Stimulated activated CD8-positive, alpha-beta memory T cell treated with anti-CD3 and anti-CD28 coated beads, Interleukin-12 subunit alpha, Interleukin-12 subunit beta, amount 100 ng/mL, for 4 hours (primary cell): ENCODE measurements at places on chromosomes 1 and 21.

DNA sequence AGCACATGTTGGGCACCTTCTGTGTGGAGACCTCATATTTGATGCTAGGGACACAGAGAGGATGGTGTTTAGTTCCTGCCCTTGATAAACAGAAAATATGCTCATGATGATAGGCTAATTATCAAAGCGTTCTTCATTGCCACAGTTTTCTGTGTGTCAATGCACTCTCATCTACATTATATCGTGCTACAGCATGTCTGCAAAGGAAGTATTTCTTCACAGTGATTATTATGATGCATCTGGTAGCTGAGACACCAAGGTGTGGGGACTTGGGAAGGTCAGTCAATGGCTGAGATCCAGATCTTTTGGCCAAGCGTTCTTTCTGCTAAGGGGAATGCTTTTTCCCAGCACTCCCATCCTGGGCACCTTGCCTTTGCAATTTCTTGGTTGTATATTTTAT lies 321.2 kb downstream of the PBX1 start:
- DNase-seq = no peak

GRCh38 chr1:38827318-38827717 lies 32.3 kb downstream of the RRAGC start:
- no peak for DNase-seq

- no peak for DNase-seq
Observed at GRCh38 chr1:35475856-35476674, 81.1 kb downstream of the KIAA0319L start.

GRCh38 chr1:44144962-44145756 lies 3.7 kb upstream of the KLF18 start:
- no peak for DNase-seq

- no peak for DNase-seq
Observed at GRCh38 chr1:17232759-17233661, 15.9 kb upstream of the PADI3 start.

GRCh38 chr1:204988196-204988595 lies 54.8 kb upstream of the CNTN2 start:
- DNase-seq = no peak

DNA sequence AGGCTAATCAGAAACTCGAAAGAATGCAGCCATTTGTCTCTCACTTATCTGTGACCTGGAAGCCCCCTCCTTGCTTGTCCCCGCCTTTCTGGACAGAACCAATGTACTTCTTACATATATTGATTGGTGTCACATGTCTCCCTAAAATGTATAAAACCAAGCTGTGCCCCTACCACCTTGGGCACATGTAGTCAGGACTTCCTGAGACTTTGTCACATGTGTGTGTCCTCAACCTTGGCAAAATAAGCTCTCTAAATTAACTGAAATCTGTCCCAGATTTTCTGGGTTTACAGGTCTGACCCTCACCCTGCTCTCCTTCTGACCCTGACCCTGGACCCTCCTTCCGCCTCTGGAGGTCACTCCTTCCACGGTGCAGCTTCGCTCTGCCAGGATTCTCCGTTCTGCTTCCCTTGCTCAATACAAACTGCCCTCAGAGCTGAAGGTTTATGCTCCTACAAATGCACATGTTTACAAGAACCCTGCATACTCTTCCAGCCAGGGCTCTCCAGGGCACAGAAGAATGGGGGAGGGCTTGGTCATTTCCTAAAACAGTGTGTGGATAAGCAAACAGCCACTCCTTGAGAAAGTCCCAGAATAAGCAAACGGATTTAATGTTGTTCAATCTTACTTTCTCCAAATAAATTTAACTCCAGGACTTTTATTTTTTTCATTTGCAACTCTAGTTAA lies 160.5 kb downstream of the ACTL8 start:
- DNase-seq = no peak

GRCh38 chr1:109490029-109490933 lies 3.6 kb upstream of the CYB561D1 start:
- peak; percentile 56 for DNase-seq

GRCh38 chr1:187733232-187733631 lies 904.5 kb downstream of the PLA2G4A start:
- no peak for DNase-seq

GRCh38 chr21:36509973-36510664 lies 30.2 kb upstream of the CLDN14 start:
- no peak for DNase-seq

DNA sequence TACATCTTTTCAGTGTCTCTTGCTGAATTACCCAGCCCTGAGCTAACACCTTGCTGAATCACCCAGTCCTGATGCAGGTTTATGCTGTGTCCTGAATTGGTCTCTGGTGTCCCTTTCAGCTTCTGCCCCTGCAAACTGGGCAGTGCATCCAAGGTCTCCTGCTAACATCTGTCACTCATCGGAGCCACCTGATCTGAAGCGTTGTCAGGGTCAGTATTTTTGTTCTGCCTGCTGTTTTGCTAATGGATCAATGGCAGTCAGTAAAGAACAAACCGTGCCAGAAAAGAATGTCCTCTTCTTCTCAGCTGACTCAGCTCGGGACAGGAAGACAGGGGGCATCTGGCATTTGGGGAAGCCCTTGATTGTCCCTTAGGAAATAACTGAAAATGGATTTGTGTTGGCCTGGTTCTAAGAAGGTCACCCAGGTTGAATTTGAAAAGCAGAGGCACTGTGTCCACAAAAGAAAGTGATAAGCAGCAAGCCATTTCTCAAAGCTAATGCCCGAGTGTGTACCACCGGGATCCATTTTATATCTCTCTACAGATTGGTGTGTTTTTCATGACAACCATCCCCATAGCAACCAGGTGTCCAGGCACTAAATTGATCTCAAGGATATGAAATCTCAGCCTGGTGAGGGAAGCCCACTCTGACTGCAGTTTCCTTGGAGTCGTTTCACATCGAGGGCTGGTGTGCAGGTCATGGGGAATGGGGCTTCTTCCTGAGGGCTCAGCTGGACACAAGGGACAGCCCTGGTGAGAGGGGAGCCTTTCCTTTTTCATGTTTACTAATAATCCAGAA lies 109.7 kb upstream of the IRF2BP2 start:
- no peak for DNase-seq

DNA sequence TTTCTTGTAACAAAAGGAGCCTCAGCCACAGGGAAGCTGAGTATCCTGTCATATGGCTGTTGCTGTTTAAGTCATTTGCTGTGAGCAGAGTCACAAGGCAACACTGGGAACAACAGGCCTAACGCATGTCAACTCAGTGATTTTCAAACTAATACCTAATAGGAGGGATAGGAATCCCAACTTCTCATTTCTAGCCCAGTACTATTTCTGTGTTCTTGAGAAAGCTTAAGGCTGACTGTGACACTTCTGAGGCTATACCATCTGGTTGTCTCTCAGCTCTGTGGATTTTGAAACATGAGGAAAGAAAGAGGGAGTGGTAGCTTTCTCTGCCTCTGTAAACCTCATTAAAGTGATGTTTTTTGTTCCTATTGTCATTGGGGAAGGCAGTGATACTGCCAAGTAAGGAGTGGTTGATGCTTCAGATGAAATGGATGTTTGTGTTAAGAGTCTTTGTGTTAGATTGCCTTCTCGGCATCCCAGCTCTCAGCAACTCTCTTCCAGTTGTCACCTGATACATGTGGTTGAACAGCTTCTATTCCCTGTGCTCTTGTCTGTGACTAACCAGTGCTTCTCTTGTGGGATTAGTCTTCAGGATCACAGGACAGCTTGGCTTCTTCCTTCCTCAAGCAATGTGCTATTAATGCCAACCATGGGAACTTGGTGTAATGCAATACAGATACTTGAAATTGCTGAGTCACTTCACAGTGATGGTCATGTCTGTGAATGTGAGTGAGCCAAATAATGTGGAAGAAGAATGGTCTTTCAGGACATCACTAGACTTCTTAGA lies 166.8 kb upstream of the IVNS1ABP start:
- DNase-seq = no peak

DNA sequence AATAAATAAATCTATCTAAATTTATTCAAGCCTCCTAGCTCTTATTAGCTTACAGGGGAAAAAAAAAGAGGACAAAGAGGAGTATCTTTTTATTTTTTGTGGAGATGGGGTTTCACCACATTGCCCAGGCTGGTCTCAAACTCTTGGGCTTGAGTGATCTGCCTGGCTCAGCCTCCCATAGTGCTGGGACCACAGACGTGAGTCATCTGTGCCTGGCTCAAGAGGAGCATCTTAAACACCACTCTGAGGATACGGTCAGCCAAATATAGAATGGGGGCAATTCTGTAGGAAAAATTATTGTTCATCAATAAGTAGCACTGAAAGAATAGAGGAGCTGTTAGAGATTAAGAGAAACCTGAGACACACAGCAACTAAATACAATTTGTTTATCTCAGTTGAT lies 24.1 kb downstream of the SLC45A3 start:
- DNase-seq = no peak

- no peak for DNase-seq
Observed at GRCh38 chr1:76471536-76471935, 395.7 kb upstream of the ST6GALNAC5 start.

- DNase-seq = no peak
Observed at GRCh38 chr1:34763142-34763781, 3.7 kb downstream of the GJB4 start.

DNA sequence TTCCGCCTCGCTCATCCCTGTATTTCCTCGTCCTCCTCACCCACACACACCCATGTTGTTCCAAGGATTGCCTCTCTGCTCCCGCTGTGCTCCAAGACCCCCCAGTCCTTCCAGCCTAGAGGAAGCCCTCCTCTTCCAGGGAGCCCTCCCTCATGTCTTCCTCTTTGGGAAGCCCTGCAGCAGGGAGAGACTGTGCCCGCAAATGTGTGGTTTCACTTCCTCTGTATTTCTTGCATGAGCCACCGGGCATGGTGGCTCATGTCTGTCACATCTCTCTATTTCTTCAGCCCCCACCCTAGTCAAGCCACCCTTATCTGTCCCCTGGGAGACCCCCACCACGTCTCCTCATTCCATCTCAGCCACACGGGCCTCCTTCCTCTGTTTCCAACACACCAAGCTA lies 57.5 kb upstream of the PAX7 start:
- DNase-seq = no peak

GRCh38 chr1:215001419-215002021 lies 81.0 kb upstream of the KCNK2 start:
- DNase-seq = no peak

DNA sequence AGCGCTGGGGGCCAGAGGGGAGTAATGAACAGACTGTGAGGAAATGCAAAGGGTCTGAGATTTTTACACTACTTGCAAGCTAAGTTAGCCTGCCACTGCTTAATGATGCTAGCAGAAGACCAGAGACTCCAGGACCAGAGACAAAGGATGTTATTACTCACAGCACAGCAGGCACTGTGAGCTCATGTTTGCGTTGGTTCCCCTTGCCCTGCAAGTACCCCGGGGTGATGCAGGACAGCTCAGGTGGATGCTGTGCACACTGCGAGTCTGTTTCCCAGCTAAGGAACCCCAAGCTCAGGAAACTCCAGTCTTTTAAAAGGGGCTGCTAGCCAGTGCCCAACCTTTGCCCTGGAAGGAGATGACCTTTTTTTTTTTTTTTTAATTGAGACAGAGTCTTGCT lies 1.2 kb downstream of the FHAD1 start:
- no peak for DNase-seq

DNA sequence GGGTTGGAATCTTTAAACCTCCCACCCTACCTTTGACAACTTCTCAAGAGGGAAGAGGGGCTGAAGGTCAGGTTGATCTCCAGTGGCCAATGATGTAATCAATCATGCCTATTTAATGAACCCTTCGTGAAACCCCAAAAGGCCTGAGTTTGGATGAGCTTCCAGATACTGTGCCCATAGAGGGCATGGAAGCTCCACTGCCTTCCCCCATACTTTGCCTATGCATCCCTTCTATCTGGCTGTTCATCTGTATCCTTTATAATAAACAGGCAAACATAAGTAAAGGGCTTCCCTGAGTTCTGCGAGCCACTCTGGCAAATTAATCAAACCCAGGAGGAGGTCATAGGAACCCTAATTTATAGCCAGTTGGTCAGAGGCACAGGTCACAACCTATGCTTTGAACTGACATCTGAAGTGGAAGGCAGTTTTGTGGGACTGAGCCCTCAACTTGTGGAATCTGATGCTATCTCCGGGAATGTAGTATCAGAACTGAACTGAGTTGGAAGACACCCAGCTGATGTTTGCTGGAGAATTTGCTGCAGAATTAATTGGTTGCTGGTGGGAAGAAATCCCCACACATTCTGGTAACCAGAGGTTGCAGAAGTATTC lies 24.8 kb downstream of the S100A10 start:
- DNase-seq = no peak

DNA sequence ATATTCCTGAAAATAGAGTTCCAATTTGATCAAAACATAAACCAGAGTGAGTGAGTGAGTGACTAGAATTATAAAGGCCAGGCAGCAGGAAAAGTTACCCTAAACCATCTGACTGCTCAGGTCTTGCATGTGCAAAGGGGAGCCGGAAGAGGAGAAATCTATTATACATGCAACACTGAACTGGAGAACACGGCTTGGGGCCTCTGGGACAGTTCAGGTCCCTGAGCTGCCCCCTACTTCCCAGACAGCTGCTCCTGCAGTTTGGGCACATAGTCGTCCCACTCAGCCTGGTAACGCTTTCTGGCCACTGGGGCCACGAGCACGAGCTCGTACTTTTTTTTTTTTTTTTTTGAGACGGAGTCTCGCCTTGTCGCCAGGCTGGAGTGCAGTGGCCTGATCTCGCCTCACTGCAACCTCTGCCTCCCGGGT lies 40.1 kb downstream of the PTPRC start:
- no peak for DNase-seq

- DNase-seq = no peak
Observed at GRCh38 chr1:233586301-233586700, 27.6 kb upstream of the KCNK1 start.

DNA sequence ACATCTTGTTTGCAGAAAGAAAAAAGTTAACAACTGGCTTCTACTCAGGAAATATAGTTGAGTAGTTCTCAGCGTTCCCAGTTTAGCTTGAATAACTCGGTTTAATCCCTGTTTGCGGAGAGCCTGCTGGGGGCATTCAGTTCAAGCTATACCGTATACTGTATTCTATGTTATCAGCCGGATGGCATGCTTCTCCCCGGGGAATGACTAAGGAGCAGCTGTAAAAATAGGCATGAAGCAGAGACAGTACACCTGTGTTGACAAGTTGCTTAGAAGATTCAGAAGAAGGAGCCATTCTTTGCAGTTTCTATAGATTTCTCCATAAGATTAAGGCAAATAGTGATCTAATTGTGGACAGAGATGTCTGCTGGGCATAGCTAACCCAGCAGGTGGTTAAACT lies 267.8 kb upstream of the NCAM2 start:
- DNase-seq = no peak

GRCh38 chr1:45337630-45338325 lies 2.2 kb upstream of the TOE1 start:
- DNase-seq = no peak

- no peak for DNase-seq
Observed at GRCh38 chr1:97680894-97681293, 239.9 kb downstream of the DPYD start.

GRCh38 chr1:170030212-170030611 lies 44.3 kb downstream of the KIFAP3 start:
- DNase-seq = no peak

DNA sequence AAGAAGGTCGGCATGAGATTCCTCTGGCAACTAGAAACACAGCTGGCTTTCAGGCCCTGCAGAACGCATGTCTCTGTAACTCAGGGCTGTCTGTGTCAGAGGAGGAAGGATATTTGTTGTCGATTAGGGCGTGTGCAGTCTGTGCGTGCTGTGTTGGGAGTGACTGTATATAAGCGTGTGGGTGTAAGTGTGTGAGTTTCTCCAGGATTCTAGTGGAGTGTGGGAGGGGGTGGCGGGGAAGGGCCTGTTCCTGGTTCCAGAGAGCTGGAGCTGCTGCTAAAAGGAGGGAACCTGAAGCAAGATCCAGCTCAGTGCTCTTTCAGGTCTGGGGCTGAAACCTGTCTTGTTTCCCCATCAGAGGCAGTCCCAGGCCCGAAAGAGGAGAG lies 74.3 kb downstream of the SLC16A1 start:
- no peak for DNase-seq
